ENCODE measurements at places on chromosomes 5 and 9. TPM values are rescaled to one million over a fixed set of nuclear protein-coding genes. Genes with fewer than 3 reads are reported as not detected.

Gene PLCXD3
- total RNA-seq, result under 0.01 TPM

Gene CTNND2
- total RNA-seq, result not detected

Gene PCDHB14
- total RNA-seq, result 0.28 TPM

Gene WHRN
- 0.28 TPM for total RNA-seq

Gene GABRA6
- total RNA-seq, result not detected

Gene LCP2
- total RNA-seq, result not detected

Gene HNRNPH1
- total RNA-seq, result 300 TPM

Gene PAPPA
- total RNA-seq, result 12.4 TPM

Gene MTX3
- 13.6 TPM for total RNA-seq

Gene ENTPD8
- not detected for total RNA-seq

Gene TMEM174
- not detected for total RNA-seq

Gene IL9
- total RNA-seq, result not detected

DNA sequence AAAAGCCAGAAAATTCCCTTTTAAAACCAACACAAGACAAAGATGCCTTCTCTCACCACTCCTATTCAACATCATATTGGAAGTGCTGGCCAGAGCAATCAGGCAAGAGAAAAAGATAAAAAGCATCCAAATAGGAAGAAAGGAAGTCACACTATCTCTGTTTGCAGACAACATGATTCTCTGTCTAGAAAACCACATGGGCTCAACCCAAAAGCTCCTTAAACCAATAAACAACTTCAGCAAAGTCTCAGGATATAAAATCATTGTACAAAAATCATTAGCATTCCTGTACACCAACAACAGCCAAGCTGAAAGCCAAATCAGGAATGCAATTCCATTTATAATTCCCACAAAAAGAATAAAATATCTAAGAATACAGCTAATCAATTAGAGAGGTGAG lies 112.0 kb downstream of the ADAMTSL1 start:
- peak; percentile 30 for DNase-seq

DNA sequence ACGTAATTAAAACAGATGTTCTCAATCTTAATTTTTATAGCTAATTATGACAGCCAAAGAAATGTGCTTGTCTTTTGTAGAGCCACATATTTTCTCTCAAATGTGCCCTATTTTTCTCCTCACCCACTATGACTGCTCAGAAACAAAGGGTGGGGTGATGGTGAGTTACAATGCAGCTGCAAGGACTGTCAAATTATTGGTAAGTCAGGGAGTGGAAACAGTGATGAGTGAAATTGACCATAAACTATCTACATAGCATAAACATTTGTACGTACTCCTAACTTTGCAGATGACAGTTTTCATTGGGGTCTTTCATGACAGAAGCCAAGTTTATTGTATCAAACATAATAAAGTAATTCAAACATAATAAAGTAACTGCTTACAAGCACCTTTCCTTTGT lies 215.9 kb downstream of the MCTP1 start:
- DNase-seq, result no peak

DNA sequence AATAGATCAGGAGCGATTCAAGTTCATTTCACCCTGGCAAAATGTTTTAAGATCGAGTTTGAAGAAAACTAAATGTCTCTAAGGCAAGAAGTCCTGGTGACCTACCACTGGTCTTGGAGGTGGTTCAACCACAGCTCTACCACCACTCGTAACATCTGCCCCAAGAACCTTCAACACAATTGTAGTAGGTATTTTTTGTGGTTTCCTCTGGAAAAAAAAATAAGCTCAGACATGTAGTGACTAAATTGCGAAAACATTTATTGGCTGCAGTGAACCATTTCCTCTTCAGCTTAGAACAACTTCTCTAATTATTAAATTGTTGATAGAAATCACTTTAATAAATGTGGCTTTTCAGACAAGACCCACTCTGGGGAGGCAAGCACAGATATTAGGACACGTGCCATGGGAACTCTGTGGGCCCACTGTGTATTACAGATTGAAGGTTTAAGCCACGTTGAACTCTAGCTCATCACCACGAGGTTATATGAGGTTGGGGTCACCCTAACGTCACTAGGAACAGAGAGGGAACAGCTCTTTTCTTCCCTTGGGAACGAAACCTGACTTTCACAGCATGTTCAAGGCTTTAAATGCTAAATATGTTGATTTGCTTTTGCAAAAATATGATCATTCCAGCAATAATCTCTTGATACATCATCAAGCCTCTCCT lies 142.9 kb downstream of the HSD17B3 start:
- DNase-seq, result no peak

DNA sequence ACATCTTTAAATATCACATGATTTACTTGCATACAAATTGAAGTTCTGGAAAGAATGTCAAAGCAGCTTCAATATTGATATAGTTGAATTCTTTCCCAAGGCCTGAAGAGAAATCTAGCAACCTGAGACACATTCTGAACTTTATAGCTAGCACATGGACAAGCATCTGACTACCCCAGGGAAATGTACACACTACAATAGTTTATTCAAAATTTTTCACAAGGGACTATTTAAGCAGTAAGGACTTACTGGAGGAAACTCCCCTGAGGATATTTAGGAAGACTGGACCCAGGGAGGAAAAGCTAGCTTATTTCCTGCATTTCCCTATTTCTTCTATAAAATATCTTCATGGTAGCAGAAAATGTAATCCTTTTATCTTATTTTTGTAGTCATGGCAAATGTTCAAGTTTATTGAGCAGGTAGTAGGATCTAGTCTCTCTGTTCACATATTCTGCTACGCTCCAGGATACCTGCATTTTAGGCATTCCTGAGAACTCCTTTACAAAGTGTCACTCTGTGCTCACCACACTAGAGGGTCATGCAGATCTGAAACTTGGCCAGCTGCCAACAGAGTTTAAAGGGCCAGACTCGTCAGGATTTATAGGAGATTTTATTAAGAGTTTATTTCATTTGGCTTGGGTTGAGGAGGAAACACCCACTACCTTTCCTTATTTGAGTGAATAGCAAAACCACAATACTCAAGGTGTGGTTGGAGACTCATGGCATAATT lies 348.4 kb upstream of the FTMT start:
- no peak for DNase-seq

GRCh38 chr5:120330558-120330957 lies 133.5 kb upstream of the PRR16 start:
- no peak for DNase-seq

GRCh38 chr9:121895818-121896544 lies 197.1 kb downstream of the TTLL11 start:
- DNase-seq, result peak; percentile 71

- no peak for DNase-seq
Measured at GRCh38 chr9:23538461-23539003, 287.5 kb downstream of the ELAVL2 start.

- no peak for DNase-seq
Measured at GRCh38 chr5:5572010-5572865, 149.8 kb downstream of the ICE1 start.

DNA sequence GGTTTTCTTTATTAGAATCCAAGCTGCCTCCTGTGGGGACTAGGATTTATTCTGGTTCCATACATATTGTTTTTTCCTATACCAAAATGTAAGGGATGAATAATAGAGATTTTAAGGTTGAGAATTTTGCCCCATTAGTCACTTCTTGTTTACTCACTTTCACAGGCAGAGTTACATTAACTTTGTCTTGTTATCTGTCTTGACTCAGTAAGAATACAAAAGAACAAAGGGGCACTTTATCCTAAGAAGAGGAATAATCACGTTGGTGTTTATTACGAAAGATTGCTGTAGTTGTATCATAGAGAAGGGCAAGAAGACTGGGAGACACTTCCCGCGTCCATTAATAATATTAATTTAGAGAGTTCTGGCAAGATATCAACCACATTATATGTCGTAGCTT lies 599.7 kb upstream of the FTMT start:
- peak; percentile 23 for DNase-seq

DNA sequence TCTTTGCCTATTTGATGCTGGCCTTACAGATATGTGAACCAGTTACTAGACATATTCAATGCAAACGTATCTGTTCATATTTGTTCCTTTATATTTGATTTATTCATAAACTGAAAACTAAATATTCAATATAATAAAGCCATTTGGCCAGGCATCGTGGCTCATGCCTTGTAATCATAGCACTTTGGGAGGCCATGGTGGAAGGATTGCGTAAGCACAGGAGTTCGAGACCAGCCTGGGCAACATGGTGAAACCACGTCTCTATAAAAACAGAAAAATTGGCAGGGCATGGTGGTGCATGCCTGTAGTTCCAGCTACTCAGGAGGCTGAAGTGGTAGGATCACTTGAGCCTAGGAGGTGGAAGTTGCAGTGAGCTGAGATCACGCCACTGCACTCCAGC lies 49.2 kb upstream of the CTNNAL1 start:
- DNase-seq, result no peak

DNA sequence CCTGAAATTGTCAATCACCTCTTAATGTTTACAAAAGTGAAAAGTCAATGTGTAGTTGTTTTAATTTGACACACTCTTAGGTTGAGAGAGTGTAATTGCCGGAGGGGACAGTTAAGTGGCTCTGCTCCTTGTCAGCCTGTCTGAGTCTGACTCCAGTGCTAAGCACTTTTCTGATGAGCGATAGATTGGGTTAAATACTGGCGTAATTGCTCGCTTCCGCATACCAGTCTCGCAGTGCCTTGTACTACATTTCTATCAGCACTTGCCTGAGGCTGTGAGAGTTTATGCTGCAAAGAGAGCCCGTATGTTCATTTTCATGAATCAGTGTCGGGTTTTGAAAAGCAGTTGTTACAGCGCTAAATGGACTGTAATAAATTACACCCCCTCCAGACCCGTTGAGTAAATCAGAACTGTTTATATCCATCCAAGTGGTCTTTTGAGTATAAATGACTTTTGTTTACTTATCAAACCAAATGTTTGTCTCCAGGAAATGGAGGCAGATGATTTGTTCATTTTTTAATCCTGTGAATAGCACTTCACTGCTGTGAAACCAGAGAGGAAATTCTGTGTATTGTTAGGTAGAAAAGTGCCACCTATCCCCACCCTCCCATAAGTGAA lies 41.0 kb upstream of the DMRT3 start:
- peak; percentile 3 for DNase-seq

DNA sequence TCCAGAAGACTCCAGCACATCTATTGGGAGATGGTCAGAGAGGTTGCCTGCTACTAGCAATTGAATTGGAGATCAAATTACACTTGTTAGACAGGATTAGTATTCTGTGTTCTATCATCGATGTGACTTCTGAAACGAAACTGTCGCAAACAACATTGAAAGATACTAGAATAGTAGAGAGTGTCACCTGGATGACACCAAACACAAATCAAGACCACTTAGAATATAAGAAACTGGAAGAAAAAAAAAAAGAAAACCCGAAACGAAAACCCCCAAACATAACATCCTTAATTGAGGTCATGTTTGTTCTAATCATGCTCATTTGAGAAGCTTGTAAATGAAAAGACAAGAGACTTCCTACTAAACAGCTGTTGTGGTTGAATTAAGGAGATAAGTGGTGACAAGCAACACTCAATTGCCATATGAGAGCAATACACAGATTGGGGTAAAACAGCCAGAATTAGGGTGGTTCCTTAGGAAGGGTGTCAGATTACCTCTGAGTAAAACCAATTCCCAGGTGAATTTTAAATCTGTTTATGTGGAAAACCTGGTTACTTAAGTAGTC lies 97.6 kb downstream of the BASP1 start:
- no peak for DNase-seq

GRCh38 chr5:87002485-87002884 lies 265.2 kb upstream of the RASA1 start:
- DNase-seq, result no peak

- no peak for DNase-seq
Measured at GRCh38 chr9:136010615-136011361, 49.6 kb upstream of the UBAC1 start.

DNA sequence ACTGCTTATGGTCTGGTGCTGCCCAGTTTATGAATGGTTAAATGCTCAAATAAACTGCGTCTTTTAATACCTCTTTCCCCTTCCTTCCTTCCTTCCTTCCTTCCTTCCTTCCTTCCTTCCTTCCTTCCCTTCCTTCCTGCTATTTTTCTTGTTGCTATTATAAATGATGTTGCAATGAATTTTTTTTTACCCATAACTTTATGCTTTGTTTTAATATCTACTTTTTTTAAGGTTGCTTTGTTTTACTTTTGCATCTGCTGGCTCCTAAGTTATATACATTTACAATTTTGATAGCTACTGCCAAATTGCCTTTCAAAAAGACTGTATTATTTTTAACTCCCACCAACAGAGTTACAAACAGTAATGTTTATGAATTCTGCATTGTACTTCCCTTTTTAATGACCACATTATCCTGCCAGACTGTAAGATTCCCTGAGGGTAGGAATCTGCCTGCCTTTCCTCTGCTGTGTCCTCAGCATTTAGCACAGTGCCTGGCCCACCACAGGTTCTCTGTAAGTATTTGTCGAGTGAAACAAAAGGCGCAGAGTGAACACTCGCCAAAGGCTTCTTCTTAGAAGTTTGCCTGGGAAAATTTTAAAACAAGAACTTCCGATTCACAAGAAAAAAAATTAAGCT lies 36.9 kb downstream of the KIF4B start:
- DNase-seq, result no peak

- no peak for DNase-seq
Measured at GRCh38 chr5:122757285-122757684, 17.6 kb upstream of the SNX2 start.

DNA sequence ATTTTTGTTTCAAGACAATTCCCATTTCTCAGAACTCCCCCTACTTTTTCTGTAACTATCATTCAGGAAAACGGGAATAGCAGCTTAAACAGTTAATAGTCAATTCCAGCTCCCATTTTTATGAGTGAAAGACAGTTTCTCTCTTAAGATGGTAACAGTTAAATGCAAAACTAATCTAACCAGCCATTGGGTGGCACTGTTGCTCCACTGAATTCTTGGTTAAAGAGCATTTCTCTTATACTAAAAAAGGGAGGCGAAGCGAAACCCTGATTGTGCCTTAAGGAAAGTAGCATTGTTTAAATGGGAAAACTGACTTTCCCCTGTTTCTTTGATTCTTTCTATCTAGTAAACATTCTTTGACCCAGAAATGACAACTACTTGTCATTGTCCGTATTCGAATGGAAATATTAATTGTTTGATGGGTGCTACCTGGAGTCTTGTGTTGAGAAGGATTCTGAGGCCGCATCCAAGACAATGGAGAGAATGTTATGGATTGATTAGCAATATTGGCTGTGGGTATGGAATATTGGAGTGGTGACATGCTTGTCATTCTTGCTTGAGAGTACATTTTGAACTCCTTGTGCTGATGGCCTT lies 507.8 kb downstream of the MAT2B start:
- DNase-seq, result peak; percentile 86

DNA sequence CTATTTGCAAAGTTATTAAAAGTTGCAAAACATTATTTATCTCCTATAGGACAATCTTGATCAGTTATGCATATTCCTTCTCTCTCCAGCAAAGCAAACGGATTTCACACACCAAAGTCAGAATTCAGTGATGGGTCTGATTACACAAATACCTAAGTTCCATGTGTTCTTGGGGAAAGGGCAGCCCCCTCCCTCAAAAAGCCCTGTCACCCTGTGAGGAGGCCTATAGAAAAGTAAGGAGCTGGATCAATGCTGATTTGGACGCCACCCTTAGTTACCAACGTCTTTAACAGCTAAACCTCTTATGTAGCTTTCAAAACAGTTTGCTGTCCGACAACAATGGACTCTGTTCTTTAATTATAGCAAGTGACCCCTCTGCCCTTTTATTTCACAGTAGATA lies 6.4 kb downstream of the ZNF608 start:
- DNase-seq, result no peak

All from IMR-90 (cell line).